Muscle of leg (tissue), 16 donors: ENCODE measurements at places on chromosomes 12 and 14.
A peak's percentile ranks its signal among the peaks of the same experiment; 100 is the strongest.

- no peak for DNase-seq
These were observed 5.5 kb downstream of the CEP170B start for GRCh38 chr14:104870368-104871144.

GRCh38 chr12:113591480-113591974 lies 119.9 kb upstream of the LHX5 start:
- DNase-seq, result peak; percentile 0

- no peak for DNase-seq
These were observed 78.0 kb downstream of the METTL25 start for GRCh38 chr12:82436354-82436753.

- DNase-seq, result no peak
These were observed 146.4 kb downstream of the PHETA1 start for GRCh38 chr12:111222523-111222922.

DNA sequence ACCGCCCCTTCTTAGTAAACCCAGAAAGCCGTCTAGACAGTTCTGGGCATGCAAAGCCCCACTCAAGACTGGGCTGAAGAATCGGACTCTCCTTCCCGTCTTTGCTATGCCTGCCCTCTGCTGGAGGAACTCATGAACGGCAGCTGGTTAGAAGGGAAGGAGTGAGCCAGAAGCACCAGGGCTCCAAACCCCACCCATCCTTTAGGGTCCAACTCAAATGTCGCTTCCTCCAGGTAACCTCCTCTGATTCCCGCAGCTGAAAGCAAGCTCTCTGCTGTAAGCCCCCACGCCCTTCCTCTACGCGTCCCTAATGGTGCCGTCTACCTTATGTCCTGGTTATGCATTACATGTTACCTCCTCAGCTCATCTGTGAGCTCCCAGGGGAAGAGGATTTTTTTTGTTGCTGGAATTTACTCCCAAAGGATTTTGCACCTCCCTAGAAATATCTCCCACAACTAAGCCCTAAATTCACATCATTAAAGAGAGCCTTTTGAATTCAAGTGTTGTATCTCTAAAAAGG lies 59.0 kb upstream of the SCN8A start:
- peak; percentile 88 for DNase-seq

DNA sequence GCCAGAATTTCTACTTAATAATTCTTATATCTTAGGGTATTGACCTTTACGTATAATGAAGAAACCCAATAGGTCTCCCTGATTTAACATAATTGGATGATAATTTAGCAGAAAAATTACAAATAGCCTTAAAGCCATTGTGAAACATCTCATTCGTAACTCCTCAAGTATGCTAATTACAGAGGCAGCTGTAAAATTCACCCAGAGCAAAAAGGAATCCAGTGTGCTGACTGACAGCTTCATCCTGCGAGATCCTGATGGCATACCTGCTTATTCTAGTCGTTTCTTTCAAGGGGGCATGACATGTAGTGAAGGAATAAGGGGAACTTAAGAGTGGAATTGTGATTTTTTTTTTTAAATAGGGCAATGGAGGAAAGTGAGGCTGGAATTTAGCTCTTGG lies 291.5 kb downstream of the FUT8 start:
- DNase-seq, result no peak

DNA sequence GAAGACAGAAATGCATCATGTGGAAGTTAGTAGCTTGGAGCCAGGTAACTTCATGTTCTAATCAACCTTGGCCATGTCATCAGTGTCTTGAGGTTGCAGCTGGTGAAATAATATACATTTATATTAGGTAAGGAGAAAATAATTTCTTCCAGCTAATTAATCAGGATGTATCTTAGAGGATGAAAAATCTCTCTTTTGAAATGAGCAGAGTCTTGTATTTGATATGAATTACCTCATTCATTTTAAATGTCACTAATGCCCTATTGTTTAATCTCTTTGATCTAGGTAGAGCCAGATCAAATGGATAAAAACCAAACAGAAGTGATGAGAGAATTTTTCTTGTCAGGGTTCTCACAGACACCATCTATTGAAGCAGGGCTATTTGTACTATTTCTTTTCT lies at the start of gene OR4Q2:
Gene OR4Q2 (plus strand): TSS at position 301 of the 400 bp plus-strand sequence.
- no peak for DNase-seq

DNA sequence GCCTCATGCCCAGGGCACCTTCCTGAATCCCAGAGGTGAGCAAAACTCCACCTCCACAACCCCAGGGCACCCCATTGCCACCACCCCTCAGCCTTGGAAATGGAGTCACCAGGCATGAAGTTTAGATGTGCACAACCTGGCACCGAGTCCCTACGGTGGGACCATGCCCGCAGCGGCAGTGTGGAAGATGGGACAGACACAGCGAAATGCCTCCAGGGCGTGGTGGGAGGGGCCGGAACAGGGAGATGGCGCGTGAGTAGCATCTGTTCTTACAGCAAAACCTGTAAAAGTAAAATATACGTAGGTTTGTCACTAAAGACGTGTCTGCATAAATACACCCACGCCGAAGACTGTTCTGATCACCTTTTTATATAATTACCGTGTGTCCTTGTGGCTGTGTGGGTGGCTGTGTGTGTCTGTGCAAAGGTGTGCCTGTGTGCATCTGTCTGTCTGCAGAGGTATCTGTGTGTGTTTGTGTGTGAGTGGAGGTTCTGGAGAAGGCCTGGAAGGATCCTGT lies 17.4 kb upstream of the DEGS2 start:
- DNase-seq, result no peak

GRCh38 chr14:24888532-24888931 lies 161.4 kb downstream of the STXBP6 start:
- DNase-seq, result no peak

DNA sequence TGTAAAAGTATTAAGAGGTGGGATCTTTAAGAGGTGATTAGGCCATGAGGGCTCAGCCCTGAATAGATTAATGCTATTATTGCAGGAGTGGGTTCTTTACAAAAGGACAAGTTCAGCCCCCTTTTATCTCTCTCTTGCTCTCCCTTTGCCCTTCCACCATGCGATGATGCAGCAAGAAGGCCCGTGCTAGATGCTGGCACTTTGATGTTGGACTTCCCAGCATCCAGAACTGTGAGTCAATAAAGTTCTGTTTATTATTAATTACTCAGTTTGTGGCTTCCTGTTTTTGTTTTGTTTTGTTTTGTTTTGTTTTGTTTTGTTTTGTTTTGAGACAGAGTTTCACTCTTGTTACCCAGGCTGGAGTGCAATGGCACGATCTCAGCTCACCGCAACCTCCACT lies 10.1 kb downstream of the RNASE1 start:
- DNase-seq, result no peak

GRCh38 chr12:53930591-53931255 lies 7.9 kb upstream of the HOXC13 start:
- no peak for DNase-seq

GRCh38 chr12:64889434-64890216 lies 65.2 kb downstream of the TBC1D30 start:
- DNase-seq, result no peak

DNA sequence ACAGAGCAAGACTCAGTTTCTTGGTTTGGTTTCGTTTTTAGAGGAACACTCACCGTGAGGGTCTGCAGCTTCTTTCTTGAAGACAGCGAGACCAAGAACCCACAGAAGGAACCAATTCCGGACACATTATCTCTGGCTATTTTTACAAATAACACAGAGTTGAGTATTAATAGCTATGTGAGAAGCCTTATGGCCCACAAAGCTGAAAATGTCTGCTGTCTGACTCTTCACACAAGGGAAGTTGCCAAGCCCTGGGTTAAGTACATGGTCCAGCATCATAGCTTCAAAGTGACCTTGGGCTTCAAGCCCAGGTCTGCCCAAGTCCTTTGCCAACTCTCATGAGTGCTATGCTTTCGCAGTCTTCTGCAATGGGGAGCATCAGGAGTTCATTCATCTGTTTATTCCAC lies 2.6 kb upstream of the LGMN start:
- DNase-seq, result no peak

GRCh38 chr12:122355706-122356105 lies 66.8 kb downstream of the CLIP1 start:
- peak; percentile 39 for DNase-seq

DNA sequence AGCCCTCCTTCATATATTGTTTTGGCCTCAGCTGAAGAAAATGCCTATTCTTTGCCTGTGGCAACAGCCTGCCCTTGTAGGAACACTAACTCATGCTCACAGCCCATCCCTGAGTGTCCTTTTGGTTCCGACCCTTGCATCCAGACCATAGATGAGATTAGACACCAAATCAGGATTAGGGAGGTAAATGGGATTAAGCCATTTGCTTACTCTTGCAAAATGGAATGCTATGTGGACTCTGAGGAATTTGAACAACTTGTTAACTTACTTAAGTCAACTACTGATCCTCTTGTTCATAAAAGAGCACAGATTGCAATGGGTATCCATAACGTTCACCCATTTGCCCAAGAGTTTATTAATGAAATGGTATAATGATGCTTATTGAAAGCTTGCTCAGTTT lies 27.3 kb downstream of the TSHR start:
- no peak for DNase-seq

DNA sequence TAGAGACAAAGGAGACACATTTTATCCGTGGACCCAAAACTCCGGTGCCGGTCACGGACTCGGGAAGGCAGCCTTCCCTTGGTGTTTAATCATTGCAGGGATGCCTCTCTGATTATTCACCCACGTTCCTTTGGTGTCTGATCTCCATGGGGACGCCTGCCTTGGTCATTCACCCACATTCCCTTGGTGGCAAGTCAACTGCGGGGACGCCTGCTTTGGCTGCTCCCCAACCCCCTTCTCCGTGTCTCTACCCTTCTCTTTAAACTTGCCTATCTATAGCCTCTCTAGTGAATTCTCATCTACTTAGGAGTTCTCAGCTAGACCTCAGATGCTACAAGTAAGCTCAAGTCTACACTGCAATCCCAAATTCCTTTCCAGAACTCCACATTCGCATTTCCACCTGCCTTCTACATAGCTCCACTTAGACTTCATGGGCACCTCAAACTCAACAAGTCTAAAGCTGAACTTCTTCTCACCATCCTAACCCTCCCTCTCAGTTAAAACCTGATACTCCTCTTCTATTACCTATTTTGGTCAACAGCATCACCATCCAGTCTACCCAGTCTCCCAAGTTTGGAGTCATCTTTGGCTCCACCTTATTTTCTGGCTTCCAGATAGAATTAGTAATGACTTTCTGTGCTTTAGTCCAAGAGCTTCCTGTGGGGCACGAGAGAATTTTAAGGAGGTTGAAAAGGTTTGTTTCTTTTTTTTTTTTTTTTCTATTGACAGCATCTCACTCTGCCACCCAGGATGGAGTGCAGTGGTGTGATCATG lies 14.4 kb downstream of the SPTLC2 start:
- no peak for DNase-seq

- peak; percentile 51 for DNase-seq
These were observed 11.1 kb downstream of the EXOC3L4 start for GRCh38 chr14:103105580-103106150.

GRCh38 chr14:68658029-68658509 lies 134.8 kb downstream of the ZFP36L1 start:
- DNase-seq, result no peak

DNA sequence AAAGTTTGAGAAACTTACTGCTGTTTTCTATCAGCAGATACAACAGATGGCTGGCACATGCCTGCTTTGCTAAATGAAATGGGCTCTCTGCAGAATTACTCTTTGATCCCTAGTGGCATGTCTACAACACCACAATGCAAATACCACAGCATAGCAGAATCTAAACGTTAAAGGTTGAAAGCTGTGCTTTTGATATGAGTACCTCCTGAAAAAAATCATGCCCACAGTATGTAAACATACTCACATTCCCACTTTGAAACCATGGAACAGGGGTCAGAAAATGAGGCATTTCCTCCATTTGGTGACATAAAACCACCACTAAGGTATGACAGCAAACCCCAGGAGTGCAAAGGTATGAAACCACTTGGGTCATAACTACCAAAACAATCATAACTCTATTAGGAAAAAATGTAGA lies 7.5 kb downstream of the WIF1 start:
- no peak for DNase-seq

DNA sequence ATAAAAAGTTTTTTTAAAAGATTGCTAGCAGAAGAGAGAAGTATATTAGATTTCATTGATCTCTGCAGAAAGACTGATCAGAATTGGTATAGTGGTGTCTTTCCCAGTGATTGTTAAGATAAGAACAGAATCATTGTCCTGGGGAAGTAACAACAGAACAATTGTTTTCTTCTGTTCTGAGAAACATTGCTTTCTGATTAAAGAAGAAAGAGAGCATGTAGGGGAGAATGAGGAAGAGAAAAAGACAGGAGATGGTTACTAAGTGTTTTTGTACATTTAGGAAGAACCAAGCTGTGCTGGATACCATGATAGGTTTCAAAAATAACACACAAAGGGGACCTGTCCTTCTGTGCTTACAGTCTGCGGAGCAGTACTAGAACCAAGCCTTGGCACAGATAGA lies 5.0 kb downstream of the USP30 start:
- DNase-seq, result no peak

DNA sequence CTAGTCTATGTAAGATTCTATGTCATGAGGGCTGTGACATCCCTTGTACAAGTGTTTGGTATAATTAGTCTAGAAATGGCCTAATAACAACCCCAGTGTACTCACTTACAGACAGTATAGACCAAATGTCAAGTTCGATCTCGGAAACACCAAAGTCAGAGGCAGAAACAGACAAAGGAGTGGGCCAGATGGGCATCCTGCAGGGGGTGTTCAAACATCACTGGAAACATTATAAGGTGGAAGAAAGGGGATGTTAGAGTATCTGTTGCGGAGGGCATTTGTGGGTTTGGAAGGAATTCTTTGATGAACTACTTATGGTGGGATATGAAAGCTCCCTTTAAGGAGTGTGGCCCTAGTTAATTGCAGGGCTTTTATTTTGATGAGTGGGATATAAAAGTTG lies 134.6 kb downstream of the ESR2 start:
- no peak for DNase-seq

DNA sequence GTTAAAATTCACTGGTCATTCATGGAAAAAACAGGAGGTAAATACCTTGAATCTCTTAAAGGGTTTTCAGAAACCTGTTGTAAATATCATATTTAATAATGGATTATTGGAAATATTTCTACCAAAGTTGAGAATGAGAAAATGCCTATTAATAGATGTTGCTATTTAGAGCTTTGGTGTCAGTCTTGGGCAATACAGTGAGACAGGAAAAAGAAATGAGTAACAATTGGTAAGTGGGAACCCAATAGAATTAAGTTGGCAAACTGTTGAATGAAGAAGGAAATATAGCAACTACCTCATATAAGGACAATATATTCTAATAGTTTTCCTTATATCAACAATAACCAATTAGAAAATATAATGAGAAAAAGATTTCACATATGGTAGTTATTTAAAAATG lies 78.0 kb downstream of the ATF7IP start:
- peak; percentile 23 for DNase-seq
